ENCODE measurements at places on chromosomes 6 and 20.

DNA sequence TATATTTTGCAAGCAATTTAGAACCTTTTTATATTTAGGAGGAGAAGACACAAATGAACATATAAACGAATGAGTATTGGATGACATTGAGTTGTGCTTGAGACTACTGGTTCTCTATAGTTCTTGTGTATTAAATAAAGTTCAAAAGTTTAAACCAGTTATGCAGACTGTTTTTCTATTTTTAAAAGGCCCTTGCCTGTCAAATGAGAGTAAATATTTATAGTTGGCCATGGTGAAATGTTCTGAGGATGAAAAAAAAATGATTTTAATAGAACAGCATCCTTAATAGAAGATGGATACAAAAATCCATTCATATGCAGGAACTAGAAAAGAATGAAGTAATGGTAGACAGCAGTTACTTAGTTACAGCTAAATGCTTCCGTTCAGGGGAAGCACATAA is 63.5 kb upstream of the COL10A1 start:
- no peak for DNase-seq

DNA sequence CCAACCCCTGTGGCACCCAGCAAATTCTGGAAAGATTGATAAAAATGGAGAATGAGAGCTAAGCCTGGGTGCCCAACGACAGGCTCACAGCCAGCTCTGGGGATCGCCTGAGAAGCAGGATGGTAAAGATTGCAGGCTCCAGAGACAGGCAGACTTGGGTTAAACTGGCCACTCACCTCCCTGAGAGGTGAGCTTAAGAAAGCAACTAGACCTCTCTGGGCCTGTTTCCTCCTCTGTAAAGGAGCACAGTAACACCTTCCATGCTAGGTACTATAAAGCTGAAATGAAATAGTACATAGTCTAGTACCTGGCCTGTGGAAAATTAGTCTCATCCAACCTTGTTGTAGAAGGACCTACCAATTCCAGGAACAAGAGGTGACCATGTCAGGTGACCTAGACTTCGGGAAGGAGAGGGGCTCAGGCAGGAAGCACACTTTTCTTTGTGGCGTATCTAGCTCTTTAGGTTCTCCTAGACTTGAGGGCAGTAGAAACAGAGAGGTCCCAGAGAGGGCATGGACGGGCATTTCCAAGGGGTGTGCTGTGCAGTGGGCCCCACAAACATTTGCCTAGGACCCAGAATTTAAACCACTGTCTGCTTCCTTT is 142.8 kb upstream of the MYLIP start:
- DNase-seq = no peak

DNA sequence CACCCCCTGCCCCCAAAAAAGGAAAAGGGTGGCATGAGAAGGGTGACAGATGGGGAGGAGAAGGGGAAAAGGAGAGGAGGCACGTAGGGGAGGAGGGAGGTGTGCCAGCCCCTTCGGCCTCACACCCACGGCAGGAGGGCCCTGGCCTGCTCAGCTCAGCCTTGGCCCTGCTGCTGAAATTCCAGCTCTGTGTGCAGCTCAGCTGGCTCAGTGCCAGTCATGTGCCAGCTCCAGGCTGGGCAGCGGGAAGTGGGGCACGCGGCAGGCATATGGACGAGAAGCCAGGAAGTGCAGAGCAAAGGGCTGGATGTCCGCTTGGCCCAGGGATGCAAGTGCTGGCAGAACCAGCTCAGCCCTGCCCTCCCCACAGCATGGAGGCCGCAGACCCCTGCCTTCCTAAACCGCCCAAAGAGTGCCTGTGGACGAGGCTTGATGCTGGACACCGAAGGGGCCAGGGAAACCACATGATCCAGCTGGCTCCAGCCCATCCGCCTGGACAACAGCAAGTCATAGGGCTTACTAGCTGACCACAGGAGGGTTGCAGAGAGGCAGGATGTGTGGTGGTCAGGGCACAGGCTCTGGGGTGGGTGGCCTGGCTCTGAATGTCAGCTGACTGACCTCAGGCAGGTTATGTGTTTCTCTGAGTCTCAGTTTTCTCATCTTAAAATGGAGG is 60.2 kb downstream of the NOL4L start:
- DNase-seq = peak; percentile 53

DNA sequence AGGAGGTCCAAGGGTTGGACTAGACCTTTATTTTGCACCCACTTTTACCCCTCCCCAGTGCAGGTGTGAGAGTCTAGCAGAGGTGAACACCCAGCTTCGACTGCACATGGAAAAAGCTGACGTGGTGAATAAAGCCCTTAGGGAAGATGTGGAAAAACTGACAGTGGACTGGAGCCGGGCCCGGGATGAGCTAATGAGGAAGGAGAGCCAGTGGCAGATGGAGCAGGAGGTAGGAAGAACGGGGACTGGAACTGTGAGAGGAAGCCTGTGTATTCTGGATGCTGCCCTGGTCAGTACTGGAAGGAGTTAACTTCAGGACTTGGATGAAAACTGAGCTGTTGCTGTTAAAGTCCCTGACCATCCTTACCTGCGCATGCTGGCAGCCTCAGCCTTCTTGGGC is 10.6 kb downstream of the CEP250 start:
- DNase-seq = no peak

- no peak for DNase-seq
Observed at GRCh38 chr6:16950302-16950701, 151.5 kb upstream of the STMND1 start.

GRCh38 chr6:130602151-130602770 is 224.9 kb upstream of the SMLR1 start:
- DNase-seq = no peak

GRCh38 chr20:7980332-7981046 is 39.1 kb downstream of the TMX4 start:
- no peak for DNase-seq

DNA sequence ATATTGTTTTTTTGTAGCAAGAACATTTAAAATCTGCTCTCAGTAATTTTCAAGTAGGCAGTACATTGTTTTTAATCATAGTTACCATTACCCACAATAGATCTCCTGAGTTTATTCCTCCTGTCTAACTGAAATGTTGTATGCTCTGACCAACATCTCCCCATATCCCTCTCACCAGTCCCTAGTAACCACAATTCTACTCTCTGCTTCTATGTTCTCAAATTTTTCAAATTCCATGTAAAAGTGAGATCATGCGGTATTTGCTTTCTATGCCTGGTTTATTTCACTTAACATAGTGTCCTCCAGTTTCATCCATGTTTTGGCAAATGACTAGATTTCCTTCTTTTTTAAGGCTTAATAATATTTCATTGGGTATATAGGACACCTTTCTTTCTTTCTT is 300.5 kb downstream of the KCNQ5 start:
- no peak for DNase-seq

DNA sequence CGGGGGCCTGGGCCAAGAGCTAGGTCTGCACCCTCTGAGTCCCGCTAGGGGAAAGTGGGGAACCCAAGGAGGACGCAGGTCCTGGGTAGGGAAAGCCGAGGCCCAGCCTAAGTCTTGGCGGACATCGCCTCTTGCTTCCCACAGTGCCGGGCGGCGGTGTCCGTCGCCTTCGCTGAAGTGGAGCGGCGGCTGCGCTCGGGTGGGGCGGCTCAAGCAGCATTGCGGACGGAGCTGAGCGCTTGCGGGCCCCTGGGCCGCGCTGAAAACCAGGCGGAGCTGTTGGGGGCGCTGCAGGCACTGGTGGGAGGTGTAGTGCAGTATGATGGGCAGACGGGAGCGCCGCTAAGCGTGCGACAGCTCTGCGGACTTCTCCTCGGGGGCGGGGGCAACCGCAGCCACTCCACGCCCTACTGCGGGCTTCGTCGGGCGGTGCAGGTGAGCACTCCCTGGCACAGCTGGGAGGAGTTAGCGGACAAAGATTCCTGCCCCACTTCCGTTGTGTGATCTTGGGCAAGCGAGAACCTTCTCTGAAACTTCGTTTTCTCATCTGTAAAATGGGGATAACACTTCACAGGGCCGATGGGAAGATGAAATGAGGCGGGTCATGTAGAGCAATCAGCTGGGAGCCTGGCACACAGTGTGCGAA is 4.2 kb downstream of the PRSS16 start:
- DNase-seq = no peak

DNA sequence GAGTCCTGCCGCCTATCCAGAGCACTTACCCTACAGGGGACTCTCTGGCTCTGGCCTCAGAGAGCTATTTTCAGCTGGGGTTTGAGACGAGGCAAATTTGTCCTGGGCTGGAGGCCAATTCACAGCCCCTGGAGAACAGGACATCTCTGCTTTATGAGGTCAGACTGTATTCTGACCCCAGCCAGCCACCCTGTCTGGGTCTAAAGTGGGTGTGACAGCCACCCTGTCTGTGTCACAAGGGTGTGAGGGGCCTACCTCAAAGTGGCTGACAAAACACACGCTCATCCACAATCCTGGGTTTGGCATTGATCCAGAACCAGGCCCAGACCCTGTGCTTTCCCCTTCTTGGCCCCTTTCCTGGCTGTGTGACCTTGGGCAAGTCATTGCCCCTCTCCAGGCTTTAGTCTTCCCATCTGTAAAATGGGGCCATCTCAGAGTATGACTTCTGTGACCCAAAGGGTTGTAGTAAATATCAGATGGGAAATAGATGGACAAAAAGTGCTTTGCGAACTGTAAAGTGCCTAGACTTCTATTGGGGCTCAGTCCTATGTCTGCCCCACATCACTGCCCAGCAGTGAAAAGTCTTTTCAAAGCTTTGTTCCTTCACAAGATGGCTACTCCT is 44.1 kb upstream of the TGM2 start:
- no peak for DNase-seq

- DNase-seq = no peak
Observed at GRCh38 chr6:166582258-166582657, 4.2 kb downstream of the RAMACL start.

DNA sequence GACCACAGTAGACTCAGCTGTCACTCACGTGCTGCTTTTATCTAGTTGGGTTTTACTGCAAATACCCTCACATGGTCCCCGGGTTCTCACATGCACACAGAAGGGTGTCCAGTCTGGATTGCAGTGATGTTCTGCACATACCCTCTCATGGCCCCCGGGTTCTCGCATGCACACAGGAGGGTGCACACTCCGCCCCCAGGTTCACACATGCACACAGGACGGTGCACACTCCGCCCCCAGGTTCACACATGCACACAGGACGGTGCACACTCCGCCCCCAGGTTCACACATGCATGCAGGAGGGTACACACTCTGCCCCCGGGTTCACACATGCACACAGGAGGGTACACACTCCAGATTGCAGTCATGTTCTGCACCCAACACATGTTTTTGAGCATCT is 224.3 kb downstream of the ERMARD start:
- no peak for DNase-seq

DNA sequence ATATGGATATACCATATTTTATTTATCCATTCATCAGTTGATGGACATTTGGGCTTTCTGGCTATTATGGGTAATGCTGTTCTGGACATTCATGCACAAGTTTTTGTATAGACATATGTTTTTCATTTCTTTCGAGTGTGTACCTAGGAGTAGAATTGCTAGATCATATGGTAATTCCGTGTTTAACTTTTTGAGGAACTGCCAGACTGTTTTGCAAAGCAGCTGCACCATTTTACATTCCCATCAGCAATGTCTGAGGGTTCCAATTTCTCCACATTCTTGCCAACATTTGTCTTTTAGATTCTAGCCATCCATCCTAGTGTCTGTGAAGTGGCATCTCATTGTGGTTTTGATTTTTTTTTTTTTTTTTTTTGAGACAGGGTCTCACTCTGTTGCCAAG is 20.8 kb downstream of the SRC start:
- no peak for DNase-seq

- DNase-seq = no peak
Observed at GRCh38 chr20:51985013-51985415, 182.7 kb upstream of the SALL4 start.

- DNase-seq = no peak
Observed at GRCh38 chr6:151284012-151284411, 44.2 kb downstream of the AKAP12 start.

DNA sequence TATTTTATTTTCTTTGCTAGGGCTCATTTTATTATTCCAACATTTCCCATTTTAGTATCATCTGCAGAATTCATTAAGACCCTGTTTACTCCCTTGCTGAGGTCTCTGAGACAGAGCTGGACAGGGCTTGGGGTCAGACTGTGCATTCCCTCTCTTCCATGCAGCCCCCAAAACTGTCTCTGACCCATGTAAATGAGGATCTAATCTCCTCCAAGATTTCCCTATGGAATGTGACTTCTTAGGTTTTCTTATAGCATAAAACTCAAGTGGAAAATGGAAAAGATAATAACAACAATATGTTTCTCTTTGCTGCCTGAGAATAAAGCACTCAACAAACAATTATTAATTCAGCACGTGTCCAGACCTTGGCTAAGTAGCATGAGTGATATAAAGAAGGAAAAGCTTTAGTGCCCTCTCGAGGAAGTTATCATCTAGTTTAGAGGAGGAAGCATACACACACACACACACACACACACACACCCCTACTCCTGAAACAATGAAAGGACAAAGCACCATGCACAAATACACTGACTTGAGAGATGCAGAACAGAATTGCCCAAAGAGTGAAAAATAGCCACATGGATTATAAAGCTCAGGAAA is 815.5 kb downstream of the BCKDHB start:
- DNase-seq = no peak

GRCh38 chr20:10855778-10856177 is 182.0 kb upstream of the JAG1 start:
- no peak for DNase-seq

DNA sequence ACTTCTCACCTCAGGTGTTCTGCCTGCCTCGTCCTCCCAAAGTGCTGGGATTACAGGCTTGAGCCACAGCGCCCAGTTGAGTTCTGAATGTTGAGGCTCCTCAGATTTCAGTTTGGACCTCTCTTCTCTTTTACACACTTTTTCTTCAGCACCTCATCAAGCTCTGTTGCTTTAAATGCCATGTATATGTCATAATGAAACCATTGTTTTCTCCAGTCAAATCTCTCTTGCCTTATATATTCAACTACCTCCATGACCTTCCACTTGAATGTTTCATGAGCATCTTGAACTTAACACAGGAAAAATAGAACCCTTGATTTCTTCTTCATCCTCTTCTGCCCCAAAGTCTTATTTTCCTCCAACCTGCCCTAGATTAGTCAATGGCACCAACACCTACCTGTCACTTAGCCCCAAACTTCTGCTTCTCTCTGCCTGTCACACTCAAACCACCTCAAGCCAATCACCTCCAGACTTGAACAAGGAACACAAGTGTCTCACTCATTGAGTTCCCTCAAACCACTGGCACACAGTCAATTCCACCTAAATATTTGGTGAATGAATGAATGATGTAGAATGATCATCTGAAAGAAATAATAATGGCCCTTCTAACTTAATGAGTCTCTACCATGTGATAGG is 161.0 kb upstream of the SGK1 start:
- DNase-seq = no peak
